Inflammatory macrophage treated with lipopolysaccharide for 1 hour (primary cell): ENCODE measurements at places on chromosomes 16 and 17.

- DNase-seq: peak; percentile 97
These were observed 3.0 kb upstream of the ITGAX start for GRCh38 chr16:31351942-31352325.

- no peak for DNase-seq
These were observed 104.5 kb upstream of the SEC14L1 start for GRCh38 chr17:77036136-77036840.

DNA sequence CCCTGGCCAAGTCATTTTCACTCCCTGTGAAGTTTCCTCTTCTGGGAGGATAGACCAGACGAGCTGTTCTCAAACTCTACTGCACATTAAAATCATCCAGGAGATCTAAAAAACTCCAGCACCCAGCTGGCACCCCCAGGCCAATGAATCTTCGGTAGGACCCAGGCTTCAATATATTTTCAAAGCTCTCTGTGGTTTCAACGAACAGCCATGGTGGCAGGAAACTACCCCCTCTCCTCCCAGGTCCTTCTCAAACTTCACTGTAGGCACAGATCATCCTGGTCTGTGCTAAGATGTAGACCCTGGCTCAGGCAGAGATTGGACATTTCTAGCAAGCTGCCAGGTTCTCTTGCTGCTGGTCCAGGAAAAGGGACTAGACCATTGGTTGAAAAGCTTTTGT is 38.7 kb upstream of the GRIN2A start:
- no peak for DNase-seq

- no peak for DNase-seq
These were observed 35.6 kb upstream of the GAS7 start for GRCh38 chr17:10234033-10234432.
